ENCODE measurements at places on chromosomes 3 and 15.

GRCh38 chr3:99601515-99601914, 36.9 kb upstream of the COL8A1 start:
- no peak for DNase-seq

- DNase-seq: no peak
Measured at GRCh38 chr15:94607176-94607654, 375.9 kb downstream of the MCTP2 start.

GRCh38 chr3:81740731-81741130, 20.7 kb downstream of the GBE1 start:
- DNase-seq: no peak

DNA sequence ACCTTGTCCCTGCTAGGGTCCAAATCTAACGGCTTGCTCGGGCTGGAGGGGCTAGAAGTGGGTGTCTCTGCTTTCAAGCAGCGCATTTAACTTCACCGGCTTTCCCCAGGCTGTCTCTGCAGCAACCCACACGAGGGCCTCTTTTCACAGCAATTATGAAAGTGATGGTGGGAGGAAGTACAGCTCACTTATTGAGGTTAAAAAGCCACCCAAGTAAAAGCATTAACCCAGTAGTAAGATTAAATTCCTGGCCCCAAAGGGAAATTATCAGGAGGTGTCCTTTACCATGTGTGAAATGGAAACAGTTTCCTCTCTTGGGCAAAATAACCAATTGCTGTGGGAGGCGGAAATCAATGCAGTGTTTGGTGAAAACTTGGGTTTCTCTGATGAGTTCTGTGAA, 41.1 kb downstream of the NGRN start:
- no peak for DNase-seq

DNA sequence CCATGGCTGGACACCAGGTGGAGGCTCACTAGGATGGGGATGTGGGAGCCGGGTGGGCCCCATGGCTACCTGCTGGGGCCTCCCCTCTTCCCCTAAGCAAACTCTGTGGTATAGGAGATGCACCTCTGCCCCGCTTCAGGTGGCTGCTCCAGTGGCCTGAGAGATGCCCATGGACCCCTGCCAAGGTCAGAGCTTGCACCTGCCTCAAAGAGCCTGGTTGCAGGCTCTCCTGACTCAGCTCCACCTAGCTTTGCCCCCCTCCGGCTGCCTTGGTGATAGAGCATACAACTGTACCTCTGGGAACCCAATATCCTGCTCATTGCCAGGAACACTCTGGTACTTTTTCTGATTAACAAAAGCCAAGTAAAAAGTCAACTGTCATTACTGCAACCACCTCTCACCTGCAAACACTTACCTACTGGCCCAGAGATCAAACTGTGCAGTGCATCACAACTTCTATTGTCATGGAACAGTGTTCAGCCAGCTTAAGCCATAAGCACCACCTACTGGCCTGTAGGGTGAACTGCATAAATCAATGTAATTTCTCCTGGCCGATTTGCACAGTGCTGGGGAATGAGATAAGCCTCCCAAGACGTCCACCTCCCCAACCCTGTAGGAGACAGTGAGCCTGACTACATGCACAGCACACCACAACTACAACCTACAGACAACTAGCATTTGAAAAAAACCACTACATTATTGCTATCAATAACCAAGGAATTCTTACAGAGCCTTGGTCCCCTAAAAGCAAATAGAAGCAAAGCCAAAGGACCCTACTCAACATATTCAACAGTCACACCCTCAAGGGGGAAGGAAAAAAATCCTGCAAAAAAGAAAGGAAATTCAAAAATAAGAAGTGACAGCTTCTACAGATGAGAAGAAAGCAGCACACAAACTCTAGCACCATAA, 352.4 kb upstream of the ARHGEF26 start:
- peak; percentile 45 for DNase-seq

- peak; percentile 98 for DNase-seq
Measured at GRCh38 chr15:83323296-83323711, 38.8 kb upstream of the BNC1 start.

DNA sequence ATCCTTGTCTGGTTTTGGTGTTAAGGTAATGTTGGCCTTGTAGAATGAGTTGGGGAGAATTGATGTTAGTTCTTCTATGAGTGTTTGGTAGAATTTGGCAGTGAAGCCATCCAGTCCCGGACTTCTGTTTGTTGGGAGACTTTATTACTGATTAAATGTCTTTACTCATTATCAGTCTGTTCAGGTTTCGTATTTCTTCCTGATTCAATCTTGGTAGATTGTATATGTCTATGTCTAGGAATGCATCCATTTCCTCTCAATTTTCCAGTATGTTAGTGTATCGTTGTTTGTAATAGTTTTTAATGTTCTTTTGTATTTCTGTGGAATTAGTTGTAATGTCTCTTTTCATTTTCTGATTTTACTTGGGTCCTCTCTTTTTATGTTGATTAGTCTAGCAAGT, 39.4 kb downstream of the NCK1 start:
- DNase-seq: no peak

- no peak for DNase-seq
Measured at GRCh38 chr15:38148471-38148870, 104.2 kb upstream of the SPRED1 start.

DNA sequence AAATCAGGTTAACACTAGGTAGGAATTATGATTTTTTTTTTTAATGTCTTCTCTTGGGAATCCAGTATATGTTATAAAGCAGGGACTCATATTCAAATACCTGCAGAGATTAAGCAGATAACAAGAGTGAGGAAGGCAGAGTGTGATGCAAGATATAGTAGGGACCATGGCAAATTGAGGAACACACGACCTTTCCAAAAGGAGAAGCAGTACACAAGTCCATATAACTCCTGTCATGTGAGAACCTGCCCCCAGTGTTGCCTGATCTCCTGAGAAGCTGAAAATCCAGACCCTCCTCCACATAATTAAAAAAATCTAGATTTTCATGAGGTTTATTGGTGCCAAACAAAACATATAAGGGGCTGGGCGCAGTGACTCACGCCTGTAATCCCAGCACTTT, 3.6 kb downstream of the RFC4 start:
- DNase-seq: no peak
